ENCODE measurements at places on chromosomes 16 and 17.

GRCh38 chr16:67857547-67858233 lies 10.2 kb upstream of the CENPT start:
- DNase-seq: no peak

- DNase-seq: no peak
Observed at GRCh38 chr17:65228734-65229620, 91.8 kb downstream of the RGS9 start.

DNA sequence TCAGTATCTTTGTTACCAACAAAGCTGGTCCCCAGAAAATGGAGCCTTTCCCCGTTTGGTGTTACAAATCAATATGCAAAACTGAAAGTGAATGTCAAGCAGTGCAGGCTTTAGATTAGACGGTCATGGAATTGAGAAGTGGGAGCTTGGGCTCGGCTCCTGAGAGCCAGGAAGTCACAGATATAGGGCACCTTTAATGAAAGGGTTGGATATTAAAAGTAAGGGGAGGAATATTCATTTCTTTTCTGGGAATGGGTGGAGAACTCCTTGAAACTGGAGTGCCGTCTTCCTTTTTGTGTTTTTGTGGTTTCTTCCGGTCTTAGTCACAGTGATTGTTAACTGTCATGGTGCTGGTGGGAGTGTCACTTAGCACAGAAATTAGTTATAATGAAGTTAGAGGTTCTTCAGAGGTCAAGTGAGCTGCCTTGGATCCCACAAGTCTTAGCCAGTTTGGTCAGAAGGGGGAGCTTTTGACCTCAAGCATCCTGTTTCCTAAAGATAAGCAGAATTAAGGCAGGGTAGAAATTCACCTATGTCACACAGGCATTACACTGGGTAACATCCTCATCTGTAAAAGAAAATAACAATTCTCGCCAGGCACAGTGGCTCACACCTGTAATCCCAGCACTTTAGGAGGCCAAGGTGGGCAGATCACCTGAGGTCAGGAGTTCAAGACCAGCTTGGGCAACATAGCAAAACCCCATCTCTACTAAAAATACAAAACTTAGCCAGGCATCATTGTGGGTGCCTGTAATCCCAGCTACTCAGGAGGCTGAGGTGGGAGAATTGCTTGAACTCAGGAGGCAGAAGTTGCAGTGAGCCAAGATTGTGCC lies 9.6 kb upstream of the EIF1 start:
- DNase-seq: peak; percentile 62

GRCh38 chr16:84508502-84508901 lies 4.0 kb upstream of the MEAK7 start:
- peak; percentile 33 for DNase-seq

DNA sequence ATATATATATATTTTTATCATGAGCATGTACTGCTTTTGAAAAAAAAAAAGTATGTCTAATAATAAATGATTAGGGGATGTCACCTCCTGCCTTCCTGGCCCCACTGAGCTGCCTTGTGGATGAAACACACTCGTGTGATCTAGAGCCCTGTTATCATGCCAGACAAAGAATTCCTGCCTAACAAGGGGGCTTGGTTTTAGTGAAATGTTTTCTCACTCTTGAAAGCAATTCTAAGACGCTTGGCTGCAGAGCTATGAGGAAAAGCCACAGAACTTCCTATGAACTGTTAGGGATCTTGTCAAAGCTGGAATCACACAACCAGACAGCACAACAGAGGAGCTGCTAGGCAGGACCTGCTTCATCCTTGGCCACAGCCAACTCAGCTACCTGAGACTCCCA lies 4.0 kb downstream of the ZDHHC1 start:
- no peak for DNase-seq

All from thymus (tissue), 14 donors.